ENCODE measurements at places on chromosomes 2 and 18.

DNA sequence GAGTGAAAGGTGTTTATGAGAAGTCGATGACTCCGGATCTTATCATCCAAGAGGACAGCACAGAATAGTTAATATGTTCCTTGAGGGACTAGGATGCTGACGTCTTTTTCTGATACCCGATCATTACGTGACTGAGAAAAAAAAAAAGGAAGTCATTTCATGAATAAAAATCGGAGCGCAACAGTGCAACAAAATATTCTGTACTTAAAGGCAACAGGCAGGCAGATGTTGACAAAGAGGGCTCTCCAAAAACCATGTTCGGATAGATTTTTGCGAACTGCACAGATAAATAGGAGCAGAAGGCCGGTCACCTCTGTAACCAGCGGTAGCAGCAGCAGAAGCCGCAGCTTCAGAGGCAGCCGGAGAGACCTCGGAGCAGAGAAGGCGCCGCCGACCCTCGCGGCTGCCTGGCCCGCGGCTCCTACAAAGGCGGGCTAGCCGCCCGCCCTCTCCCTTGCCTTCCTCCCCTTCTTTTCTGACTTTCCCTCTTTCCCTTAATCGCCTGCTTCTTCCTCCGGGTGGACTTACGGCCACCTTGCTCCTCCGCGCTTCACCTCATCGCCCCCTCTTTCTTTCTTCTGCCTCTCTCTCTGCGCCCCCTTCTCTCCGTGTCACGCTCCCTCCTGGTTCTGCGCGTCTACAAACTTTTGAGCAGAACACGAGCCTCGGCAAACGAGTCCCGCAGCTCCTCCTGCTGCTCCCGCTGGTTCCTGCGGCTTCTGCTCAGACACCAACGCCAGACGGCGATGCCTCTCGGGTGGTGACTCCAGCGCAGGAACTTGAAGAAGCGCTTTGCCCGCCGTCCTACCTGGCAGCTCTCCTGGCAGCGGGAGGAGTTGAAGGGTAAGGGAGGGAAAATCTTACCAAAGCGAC, at the start of gene ADCYAP1:
Gene ADCYAP1, plus strand, starts transcription at position 654 of the 873 bp plus-strand sequence. CDS start 516 bp downstream, outside the sequence.
- no peak for DNase-seq

GRCh38 chr2:113755835-113756354, 547 bp downstream of the SLC35F5 start:
- DNase-seq: peak; percentile 33

- DNase-seq: no peak
Observed at GRCh38 chr2:237547841-237548416, 18.4 kb upstream of the PRLH start.

GRCh38 chr2:232234922-232235615, 143.5 kb upstream of the ALPP start:
- no peak for DNase-seq

DNA sequence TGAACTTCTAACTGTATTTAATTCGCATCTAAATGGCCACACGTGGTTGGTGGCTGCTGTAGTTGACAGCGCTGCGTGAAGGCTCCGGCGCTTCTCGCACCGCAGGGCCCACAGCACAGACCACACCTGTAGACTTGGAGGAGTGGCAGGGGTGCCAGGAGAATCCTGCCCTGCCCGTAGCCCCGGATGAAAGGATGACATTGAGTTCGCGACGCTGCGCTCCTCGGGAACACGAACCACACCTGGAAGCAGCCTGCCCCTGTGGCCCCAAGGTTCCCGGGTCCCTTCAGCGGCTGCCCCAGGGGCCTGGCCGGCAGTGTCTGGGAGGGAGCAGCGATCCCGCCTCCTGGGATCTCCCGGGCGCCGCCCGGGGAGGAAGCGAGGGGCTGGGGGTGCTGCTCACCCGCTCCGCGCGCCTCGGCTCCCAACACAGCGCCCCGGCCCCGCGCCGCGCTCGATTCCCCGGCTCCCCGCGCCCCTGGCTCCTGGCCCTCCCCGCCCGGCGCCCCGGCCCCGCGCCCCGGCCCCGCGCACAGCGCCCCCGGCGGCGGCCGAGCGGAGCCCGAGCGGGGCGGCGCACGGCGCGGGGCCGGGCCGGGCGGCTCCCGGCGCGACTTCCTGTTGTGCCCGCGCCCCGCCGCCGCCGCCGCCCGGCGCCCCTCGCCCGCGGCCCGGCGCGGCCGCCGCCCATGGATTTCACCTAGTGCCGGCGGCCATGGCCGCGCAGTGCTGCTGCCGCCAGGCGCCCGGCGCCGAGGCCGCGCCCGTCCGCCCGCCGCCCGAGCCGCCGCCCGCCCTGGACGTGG, at the start of gene RNPEPL1:
Gene RNPEPL1, plus strand, starts transcription at position 613 of the 806 bp plus-strand sequence. Its CDS starts 103 bp downstream, at position 716.
- DNase-seq: peak; percentile 51

- DNase-seq: no peak
Observed at GRCh38 chr2:98473995-98474780, 29.5 kb downstream of the INPP4A start.

- no peak for DNase-seq
Observed at GRCh38 chr2:9315280-9315847, 108.0 kb downstream of the ITGB1BP1 start.

DNA sequence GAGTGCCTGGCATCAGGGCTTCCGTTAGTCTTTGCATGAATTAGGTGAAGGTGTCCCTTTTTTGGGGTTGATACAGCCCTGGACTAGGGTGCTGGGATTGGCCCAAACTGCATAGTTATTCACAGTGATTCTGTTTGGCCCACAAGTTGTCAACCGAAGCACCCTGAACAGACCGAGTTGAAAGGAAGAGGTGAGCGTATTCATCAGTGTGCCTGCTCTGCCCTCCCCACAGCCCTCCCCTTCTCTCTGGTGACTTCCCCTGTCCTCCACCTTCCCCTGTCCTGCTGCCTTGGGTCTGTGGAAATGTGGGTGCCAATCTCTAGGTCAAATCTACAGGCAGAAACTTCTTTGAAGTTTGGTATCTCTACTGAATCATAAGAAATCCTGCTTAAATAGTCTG, 330.5 kb downstream of the DYSF start:
- DNase-seq: no peak

DNA sequence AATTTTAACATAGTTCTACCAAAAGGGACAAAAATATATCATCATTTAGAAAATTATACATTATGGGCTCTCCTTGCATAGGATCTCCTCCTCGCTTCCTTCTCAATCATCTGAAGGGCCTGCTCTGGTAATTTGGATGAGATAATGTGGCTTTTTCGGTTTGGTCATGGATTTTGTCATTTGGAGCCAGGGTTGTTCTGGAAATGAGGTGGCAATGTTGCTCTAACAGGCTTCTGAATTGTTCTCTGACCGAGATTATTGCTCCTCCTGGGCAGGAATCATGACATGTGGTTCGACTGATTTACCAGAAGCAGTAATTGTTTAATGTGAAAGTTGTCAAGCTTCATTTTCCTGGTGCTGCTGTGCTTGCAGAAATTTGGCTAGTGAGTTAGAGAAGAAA, 194.7 kb upstream of the ERBB4 start:
- DNase-seq: no peak

- peak; percentile 19 for DNase-seq
Observed at GRCh38 chr2:206083602-206084438, 2.2 kb downstream of the INO80D start.

GRCh38 chr2:212154477-212154878, 384.1 kb downstream of the ERBB4 start:
- no peak for DNase-seq

GRCh38 chr2:173458991-173459780, 104.5 kb downstream of the CDCA7 start:
- DNase-seq: no peak

- no peak for DNase-seq
Observed at GRCh38 chr18:21684731-21685130, 19.8 kb downstream of the ABHD3 start.

- DNase-seq: no peak
Observed at GRCh38 chr2:108591163-108591562, 56.9 kb downstream of the LIMS1 start.

All from naive thymus-derived CD8-positive, alpha-beta T cell (primary cell).